Cortex of kidney (tissue), 1 donor: ENCODE measurements at places on chromosomes 1 and 21.

- no peak for DNase-seq
Observed at GRCh38 chr1:101548376-101548775, 311.6 kb downstream of the S1PR1 start.

DNA sequence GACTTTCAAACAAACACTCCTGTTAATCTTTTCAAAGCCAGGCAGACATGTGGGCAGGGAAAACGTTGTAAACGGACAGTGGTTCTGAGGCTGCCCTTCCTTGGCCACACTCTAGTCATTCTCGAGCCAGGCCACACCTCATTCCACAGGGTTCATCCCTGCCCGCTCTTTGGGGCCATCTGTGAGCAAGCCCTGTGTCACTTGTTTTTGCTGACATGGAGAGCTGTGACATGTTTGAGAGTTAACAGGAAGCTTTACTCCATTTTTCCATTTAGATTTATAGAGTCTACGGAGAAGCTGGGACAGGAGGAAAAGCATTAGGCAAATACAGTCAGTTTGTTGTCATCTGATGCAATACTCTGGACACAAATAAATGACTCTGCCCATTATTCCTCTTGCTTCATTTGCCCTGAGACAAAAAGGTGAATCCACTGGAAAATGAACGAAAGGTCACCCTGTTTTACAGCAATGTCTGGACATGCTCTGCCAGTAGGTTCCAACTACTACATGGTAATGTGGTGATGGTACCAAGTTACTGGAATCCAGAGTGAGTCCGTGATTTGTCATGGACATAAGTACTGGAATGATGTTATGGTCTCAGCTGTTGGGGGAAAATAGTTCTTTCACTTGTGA is 126.9 kb downstream of the CLIC6 start:
- DNase-seq, result no peak

DNA sequence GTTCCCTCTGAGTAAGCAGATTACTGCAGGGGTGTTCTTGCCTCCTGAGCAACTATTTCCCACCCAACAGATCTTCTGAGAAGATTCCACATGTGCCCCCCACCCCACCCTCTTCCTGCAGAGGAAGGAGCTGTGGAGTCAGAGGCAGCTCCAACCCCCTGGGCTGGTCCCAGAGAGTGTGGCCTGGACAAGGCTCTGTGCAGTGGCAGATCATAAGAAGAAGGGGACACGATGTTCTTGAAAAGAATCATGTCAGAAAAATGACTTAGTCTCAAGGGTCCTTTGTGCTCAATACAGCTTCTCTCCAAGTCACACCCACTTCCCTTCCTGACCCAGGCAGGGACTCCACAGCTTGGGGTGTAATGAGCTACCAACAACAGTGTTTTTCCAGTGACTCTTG is 95.2 kb downstream of the SYF2 start:
- no peak for DNase-seq

GRCh38 chr1:118317842-118318614 is 133.0 kb upstream of the SPAG17 start:
- no peak for DNase-seq

GRCh38 chr1:222813866-222814535 is 838 bp upstream of the DISP1 start:
- no peak for DNase-seq

DNA sequence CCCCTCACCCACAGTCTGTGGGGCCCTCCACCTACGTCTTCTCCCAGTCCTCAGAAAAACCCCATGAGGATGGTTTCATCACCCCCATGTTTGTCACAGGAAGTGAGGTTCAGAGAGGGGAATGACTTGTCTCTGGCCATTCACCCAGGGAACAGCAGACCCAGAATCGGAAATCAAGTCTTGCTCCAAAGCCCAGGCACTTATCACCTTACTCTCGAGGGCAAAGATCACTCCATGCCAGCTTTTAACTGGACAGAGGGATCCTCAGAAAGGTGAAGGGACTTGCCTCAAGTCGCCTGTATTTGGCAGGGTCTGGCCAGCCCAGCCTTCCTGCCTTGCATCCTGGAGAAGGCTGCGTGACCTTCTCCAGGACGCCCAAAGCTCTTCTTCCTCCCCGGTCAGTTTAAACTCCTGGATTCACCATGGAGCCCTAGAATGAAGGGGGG is 57.9 kb upstream of the SSBP3 start:
- no peak for DNase-seq

DNA sequence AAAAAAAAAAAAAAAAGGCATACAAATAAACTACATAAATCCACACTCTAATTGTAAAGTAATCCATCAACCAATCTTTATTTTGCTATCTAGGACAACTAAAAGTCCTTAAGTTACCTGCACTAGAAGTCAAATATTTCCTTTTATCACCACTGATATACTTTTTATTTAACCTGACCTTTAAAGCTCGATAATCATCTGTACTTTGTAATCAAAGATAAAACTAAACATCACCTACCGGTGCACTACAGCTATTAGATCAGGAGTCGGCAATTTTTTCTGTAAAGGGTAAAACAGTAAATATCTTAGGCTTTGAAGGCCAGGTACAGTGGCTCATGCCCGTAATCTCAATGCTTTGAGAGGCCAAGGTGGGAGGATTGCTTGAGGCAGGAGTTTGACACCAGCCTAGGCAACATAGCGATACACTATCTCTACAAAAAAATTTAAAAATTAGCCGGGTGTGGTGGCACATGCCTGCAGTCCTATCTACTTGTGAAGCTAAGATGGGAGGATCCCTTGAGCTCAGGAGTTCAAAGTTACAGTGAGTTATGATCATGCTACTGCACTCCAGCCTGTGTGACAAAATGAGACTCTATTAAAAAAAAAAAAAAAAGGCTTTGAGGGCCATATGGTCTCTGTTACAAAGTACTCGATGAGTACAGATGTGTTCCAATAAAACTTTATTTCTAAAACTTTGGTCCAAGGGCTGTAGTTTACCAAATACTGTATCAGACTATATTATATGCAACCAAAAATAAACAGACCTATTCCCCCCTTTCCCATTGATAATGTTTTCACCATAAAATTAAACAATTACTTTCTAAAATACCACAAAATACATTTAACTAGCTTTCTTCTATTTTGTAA is 47.1 kb downstream of the TESK2 start:
- DNase-seq, result no peak

- DNase-seq, result no peak
Observed at GRCh38 chr1:173280899-173281660, 73.9 kb upstream of the TNFSF4 start.

GRCh38 chr1:30780409-30780808 is 22.8 kb upstream of the LAPTM5 start:
- DNase-seq, result no peak

GRCh38 chr1:164183854-164184635 is 374.9 kb upstream of the PBX1 start:
- no peak for DNase-seq

- DNase-seq, result no peak
Observed at GRCh38 chr1:231337043-231337471, 595 bp downstream of the EXOC8 start.

DNA sequence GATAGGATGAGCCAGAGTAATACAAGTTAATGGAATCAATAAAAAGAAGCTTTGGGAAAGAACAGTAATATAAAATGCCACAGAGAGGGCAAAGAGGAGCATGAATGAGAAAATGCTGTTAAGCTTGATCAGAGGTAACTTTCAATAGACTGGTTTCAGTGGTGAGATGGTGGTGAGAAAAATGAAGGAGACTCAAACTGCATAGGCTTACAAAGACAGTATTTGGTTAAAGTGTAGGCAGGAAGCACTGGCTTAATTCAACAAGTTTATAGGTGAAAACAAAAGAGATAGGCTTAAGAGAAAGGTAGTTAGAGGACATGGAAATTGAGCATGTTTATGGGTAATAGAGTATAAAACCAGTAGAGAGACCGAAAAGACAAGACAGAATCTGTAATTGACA is 298.6 kb upstream of the ADAMTS5 start:
- no peak for DNase-seq

DNA sequence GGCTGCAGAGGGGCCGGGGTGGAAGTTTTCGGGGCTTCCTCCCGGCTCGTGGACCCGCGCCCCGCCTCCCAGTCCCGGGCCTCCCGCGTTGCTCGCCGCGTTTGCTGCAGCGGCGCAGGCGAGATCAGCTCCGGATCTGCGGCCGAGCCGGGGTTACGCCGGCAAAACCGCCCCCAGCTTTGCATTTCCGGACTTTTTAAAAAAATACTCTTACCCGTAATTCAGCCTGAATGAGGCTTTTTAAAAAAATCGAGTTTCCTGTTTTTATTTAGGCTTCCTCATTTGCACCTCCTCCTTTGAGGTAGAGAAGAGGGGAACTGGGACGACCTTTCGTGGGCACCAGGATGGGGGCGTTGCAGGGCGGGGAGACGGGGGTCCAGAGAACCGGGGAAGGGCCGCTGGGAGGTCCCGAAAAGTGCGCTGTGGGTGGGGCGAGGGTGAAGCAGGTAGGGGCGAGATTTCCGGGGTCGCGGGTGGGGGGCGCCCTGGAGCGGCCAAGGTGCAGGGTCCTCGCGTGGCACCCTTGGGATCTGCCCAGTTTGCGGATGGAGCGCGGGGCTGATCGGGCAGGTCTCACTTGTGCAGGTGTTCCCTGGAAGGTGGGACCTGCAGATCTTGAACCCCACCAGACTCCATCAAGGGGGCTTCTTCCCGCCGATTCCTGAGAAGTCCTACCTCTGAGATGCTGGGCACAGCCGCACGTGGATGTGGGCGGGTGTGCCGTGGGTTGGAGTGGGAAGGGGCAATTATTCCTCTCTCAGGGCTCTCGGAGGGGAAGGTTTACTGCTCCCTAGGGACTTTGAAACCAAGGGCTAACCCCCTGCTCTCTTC is 1.1 kb downstream of the PIK3CD start:
- no peak for DNase-seq

DNA sequence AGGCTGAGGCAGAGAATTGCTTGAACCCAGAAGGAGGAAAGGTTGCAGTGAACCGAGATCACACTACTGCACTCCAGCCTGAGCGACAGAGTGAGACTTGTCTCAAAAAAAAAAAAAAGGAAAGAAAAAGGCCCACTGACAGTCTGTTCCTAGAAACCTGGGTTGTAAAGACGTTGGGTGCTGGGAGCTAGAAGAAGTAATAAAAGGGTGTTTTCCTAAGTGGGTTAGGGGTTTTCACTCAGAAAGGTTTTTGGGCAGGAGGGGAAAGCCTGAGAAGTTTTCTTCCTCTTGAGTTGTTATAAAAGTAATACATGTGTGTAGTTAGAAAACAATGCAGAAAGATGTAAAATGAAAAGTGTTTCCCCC is 25.4 kb downstream of the CELA3A start:
- no peak for DNase-seq

GRCh38 chr21:35368326-35368725 is 319.2 kb upstream of the RUNX1 start:
- DNase-seq, result no peak

DNA sequence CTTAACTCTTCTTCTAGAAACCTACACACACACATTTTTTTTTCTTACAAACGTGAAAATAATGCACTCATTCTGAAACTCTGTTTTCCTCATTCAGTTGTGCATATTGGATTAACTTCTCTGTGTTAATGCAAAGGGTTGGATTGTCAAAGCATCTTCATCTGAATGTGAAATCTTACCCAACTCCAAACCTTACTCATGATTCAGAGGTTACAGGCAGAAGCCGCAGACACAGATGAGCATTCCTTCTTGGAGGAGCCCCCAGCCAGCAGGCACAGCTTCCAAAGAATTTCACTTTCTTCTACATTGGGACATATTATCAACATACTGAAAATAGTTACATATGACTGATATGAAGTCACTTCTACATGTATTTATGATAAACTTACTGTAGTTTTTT is 15.7 kb downstream of the PATJ start:
- no peak for DNase-seq

- no peak for DNase-seq
Observed at GRCh38 chr1:66330722-66331141, 203.2 kb upstream of the SGIP1 start.

GRCh38 chr1:17205652-17206051 is 724 bp downstream of the PADI1 start:
- no peak for DNase-seq

- no peak for DNase-seq
Observed at GRCh38 chr1:21012937-21013336, 163.8 kb downstream of the EIF4G3 start.

GRCh38 chr1:50605186-50605875 is 182.1 kb upstream of the DMRTA2 start:
- DNase-seq, result no peak

DNA sequence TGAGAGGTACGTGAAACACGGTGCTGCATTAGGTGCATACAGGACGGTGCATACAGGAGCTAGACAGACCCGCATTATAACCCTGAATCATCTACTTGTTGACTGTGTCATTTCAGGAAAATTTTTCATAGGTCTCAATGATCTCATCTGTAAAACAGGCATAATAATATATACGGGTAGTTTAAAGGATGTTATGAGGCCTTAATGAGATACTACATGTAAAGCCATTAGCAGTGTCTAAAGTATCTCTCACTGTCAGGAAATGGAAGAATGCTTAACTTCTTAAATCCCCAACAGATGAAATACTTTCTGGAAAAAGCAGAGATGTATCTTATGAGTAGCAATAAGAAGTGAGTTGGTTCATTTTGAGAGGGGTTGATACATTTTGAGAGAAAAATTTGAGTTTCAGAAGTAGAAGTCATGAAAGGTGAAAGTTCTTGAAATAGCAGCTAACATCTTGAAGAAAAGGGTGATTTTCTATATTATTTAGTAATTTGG is 669.6 kb downstream of the PTPRC start:
- no peak for DNase-seq

DNA sequence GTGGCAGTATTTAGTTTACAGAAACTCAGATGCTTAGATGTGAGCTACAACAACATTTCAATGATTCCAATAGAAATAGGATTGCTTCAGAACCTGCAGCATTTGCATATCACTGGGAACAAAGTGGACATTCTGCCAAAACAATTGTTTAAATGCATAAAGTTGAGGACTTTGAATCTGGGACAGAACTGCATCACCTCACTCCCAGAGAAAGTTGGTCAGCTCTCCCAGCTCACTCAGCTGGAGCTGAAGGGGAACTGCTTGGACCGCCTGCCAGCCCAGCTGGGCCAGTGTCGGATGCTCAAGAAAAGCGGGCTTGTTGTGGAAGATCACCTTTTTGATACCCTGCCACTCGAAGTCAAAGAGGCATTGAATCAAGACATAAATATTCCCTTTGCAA is 59.7 kb upstream of the ZNF326 start:
- no peak for DNase-seq

- DNase-seq, result no peak
Observed at GRCh38 chr1:218467101-218468072, 122.3 kb downstream of the TGFB2 start.

DNA sequence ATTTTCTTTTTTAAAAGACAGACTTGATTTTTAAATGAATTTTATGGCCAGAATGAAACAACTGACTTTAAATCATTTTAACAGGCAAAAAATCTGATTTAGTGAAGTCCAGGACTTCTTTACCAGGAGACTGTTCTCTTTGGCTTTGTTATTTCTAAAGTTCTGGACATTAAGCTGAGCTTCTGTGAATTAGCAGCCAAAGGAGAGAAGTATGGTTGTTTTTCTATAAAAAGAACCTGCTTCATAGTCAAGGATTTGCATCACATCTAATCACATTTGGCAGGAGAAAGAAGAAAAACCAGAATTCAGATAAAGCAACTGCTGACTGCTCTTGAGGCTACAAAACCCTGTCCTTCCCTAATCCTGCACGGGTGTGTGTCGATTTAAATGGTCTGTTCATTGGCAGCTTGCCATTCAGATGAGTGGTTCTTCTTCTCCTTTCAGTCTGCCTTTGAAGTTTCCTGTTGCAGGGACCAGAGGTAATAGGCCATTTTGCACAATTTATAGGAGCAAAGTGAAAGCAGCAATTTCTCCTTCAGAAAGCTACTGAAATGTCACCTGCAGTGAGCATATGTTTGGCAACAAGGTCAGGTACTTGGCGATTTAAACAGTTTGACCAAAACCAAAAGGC is 215.4 kb downstream of the OLFM3 start:
- no peak for DNase-seq

- no peak for DNase-seq
Observed at GRCh38 chr1:27966402-27967105, 6.8 kb downstream of the XKR8 start.
